ENCODE measurements at places on chromosomes 6 and 20. TPM values are rescaled to one million over a fixed set of nuclear protein-coding genes. Genes with fewer than 3 reads are reported as not detected.

RAB44 gene
- under 0.01 TPM for total RNA-seq

BACH2 gene
- 4.3 TPM for total RNA-seq

IL17A gene
- total RNA-seq, result not detected

GTSF1L gene
- not detected for total RNA-seq

FABP7 gene
- total RNA-seq, result not detected

GSTA2 gene
- not detected for total RNA-seq

HLA-DPB1 gene
- total RNA-seq, result 10.9 TPM

SLC22A2 gene
- not detected for total RNA-seq

FOXP4 gene
- 5.8 TPM for total RNA-seq

DEFB127 gene
- total RNA-seq, result not detected

DNAH8 gene
- total RNA-seq, result not detected

HFE gene
- total RNA-seq, result 2.4 TPM

LPA gene
- not detected for total RNA-seq

FAM209B gene
- not detected for total RNA-seq

C20orf202 gene
- under 0.01 TPM for total RNA-seq

XKR7 gene
- total RNA-seq, result not detected

DACT2 gene
- not detected for total RNA-seq

DUSP15 gene
- 0.26 TPM for total RNA-seq

TDP2 gene
- 20.0 TPM for total RNA-seq

DNMT3B gene
- 1.4 TPM for total RNA-seq

PRDM13 gene
- total RNA-seq, result not detected

FAM110A gene
- total RNA-seq, result 1.3 TPM

SAMD5 gene
- 0.51 TPM for total RNA-seq

ADGRG6 gene
- total RNA-seq, result 3.3 TPM

CLPSL1 gene
- not detected for total RNA-seq

VIP gene
- total RNA-seq, result 0.39 TPM

TTI1 gene
- total RNA-seq, result 16.3 TPM

AGPAT4 gene
- 11.6 TPM for total RNA-seq

BTN1A1 gene
- not detected for total RNA-seq

SLCO4A1 gene
- total RNA-seq, result 0.90 TPM

AK9 gene
- total RNA-seq, result 3.5 TPM

MUC22 gene
- total RNA-seq, result not detected

DST gene
- 179 TPM for total RNA-seq
